ENCODE measurements at places on chromosomes 1 and 21. TPM values are rescaled to one million over a fixed set of nuclear protein-coding genes. Genes with fewer than 3 reads are reported as not detected.

DNA sequence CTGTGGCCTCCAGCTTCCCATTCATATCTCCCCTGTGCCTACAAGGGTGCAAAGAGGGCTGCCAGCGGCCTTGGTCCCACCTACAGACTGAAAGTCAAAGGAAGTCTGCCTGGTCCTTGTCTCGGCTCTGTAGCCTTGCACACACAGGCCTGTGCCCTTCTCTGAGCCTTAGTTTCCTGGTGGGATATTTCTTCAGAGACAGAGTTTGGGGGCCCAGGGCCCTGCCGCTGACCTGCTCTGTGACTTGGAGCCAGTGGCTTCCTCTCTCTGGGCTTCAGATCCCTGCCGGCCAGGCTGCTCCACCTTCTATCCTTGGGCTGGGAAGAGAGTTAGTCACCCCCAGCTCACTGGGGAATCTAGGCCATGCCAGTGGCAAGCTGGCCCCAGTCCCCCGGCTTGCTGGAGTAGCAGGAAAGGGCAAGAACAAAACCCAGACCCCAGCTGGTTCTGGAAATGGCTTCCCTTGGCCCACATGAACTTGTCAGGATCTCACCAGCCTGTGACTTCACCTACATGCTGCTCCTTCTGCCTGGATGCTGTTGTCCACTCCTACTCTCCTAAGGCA, 1.0 kb upstream of the TMEM61 start:
- no peak for DNase-seq

DNA sequence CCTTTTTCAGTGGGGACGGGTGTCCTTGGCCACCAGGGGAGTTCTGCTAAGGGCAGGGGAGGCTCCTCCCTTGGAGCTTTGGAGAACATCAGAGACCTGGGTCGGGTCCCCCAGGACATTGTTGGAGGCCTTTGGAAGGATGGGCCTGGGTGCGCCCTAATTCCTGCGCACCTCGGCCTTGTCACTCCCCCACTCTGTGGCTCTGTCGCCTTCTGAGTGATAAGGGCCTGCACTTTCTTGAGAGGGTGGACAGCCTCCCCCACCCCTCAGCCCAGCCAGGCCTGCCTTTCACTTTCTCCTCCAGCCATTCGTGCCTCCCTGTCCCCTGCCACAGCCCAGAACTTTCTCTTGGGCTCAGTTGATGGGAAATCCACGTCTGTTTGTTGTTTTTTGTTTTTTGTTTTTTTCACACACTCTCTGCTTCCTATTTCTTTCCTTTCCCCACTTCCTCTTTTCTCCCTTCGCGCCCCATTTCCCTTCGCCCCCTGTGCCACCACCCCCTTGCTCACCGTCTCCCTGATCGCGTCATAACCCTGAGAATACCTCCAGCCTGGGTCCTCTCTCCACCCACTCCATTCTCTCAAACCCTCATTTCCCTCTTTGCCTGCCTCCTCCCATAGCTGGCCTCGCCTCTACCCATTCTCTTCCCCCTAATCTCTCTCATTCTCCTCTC, 85.6 kb downstream of the PAX7 start:
- DNase-seq, result no peak

- DNase-seq, result no peak
These were observed 65.2 kb downstream of the CNST start for GRCh38 chr1:246631426-246631825.

Gene LCE1B
- not detected for total RNA-seq

Gene SPATA6
- total RNA-seq, result 1.7 TPM

GRCh38 chr1:52365071-52365745, 797 bp downstream of the CC2D1B start:
- peak; percentile 68 for DNase-seq

DNA sequence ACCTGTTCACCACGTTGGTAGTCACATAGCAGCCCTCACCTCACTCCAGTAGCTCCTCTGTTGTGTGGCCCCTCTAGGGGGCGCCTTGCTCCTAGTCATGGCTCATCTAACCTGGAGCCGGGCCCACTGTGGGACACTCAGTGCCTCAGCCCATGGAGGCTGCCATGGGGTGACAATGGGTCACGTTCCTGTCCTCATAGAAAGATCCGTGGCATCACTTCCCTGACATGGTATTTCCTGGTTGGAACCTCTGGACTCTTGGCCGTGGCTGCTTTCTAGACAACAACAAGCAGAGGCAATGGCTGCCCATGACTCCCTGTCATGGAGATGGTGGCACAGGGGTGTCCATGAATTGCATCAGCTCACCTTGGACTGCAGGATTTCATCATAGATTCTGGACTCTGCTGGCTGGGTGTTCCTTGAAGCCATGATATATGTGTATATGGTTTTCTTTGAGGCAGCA, 27.5 kb upstream of the SLAMF6 start:
- no peak for DNase-seq

DNA sequence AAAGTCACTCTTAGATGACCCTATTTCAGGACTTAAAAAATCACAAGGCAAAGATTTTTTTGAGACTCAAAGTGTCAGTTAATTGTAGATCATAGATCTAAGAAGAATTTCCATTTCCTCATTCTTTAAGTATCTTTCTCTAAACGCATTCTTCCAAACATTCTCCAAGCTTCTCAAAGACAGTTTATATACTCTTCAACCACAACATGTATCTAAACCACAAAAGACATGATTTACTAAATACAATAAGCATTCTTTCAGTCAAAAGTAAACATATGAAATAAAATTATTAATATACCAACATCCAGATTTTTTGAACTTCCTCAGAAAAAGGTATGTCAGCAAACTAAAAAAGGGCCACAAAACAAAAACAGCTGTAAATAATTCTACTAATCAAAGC, 24.4 kb downstream of the RC3H1 start:
- no peak for DNase-seq

Gene KRTAP7-1
- not detected for total RNA-seq

DNA sequence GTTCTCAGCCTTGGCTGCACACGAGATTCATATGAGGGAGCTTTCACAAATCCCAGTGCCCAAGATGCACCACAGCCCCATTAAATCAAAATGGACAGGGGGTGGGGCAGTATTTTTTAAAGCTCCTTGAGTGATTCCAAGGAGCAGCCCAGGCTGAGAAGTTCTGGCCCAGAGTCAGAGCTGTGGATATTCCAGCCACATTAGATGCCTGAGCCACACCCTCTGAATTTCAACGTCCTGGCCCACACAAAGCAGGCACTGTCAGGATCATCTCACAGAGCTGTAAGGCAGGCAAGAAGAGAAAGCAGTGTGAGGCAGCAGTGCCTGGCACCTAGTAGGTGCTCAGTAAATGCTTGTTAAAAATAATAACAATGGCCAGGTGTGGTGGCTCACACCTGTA, 37.4 kb downstream of the PAX7 start:
- DNase-seq, result no peak

Gene YIPF1
- total RNA-seq, result 21.8 TPM

- no peak for DNase-seq
These were observed 35.8 kb downstream of the ZC3H11B start for GRCh38 chr1:219576931-219577730.

DNA sequence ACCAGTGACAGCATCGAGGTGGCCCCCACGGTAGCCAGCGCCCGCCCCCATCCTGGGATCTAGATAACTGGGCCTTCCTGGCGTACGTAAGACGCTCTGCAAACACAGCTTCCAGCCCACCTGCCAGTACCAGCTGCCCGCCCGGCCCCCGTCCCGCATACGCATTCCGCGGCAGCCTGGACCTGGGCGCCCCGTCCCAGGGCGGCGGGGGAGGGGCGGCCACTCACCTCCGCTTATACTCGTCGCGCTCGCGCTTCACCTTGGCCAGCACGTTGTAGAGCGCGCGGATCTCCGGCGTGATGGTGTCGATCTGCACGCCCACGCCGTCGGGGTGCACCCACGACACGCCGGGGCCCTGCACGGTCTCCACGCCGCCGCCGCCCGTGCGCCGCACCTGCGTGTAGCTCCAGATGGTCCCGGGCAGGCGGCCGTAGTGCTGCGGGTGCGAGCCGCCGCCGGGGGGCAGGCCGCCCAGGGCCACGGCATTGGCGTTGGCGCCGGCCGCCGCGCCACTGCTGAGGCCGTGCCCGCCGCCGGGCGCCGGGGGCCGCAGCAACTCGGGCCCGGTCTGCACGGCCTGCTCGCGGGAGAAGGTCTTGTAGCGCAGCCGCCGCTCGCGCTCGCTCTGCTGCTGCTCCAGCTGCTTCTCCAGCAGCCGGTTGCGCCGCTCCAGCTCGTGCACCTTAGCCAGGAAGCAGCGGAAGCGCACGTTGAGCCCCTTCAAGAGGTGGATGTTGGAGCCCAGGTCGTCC, 859 bp downstream of the IFFO2 start:
- DNase-seq, result peak; percentile 51

DNA sequence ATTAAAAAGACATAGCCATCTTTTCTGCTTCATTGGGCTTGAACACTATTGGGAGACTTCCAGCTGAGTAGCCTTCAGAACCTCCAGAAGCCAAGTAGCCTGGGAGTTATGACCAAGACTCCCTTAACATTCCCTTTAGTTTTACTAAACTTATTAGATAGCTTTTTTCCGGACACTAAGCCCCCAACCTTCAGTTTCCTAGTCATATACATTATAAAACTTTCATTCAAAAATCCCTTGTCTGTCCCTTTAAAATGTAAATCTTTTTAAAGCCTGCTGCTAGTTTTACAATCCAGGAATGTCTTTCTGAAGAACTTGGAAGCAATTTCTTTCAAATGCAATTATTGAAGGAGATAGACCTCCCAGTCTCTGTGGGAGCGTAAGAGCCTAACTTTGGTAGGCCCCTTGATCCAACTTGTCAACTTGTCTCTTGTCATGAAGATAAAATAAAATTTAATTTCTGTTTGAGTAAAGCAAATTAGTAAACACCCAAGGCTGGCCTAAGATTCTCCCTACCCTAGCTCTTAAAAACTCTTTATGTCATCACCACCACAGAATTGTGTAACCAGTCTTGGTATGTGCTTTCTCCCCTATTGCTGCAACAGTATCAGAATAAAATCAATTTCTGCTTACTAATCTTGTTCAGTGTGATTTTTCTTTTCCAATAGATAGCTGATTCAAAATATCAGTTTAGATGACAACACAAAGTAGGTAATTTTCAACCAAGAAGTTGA, 796.2 kb downstream of the PLA2G4A start:
- no peak for DNase-seq

Gene MROH7
- 0.53 TPM for total RNA-seq

Gene GIPC2
- total RNA-seq, result 0.16 TPM

Gene MSH4
- total RNA-seq, result 0.37 TPM

DNA sequence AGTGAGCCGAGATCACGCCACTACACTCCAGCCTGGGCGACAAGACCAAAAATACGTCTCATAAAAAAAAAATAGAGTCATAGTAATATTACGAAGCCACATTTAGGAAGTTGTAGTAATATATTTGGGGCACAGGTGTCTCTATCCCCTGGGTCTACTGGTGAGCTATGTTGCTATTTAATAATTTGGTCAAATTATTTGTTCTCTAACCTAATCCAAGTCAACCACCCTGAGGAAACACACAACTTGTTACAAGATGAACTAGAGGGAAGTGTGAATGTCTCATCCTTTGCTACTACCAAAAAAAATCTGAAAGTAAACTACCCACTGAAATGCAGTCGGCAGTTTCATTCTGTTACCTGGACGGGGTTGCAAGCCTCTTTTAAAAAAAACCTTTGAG, 35.3 kb downstream of the RGS8 start:
- DNase-seq, result no peak

Gene OR2T3
- not detected for total RNA-seq

GRCh38 chr21:28431527-28432200, 561.0 kb downstream of the LTN1 start:
- DNase-seq, result no peak

Gene TMEM200B
- total RNA-seq, result 0.43 TPM

DNA sequence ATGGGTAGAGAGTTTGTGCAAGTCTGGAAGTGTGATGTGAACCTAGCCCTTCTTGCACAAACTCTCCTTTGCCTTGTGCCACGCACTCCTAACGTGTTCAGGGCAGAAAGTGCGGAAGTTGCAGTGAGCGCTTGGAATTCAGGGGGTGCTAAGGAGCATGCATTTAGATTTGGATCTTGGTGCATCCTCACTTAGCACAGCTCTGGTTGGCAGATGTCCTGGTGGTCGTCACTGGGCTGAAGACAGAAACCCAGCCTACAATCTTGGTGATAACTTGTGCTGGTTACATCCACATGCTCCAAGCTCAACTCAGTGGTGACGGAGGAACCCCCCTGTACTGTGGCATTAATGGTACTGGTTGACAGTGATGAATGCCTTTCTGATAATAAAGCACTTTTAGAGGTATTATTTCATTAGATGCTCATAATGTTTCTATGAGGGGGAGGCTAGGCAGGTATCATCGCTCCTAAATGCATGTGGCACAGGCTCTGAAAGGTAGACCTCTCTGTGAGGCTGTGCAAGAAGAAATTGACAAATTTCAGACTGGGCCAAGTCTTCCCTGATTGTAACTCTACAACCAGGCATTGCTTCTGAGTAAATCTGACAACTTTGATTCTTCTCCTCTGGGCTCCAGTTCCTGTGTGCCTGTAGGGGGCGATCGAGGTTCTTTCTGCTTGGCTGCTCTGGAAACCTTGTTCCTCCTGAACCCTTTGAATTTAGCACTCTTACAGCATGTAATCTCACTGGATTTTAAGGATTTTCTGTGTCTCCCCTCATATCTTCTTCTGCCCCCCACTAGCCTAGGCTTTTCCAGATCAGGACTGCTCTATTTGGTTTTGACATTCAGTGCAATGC, 40.6 kb downstream of the MAPKAPK2 start:
- peak; percentile 71 for DNase-seq

- no peak for DNase-seq
These were observed 32.9 kb downstream of the SCYL3 start for GRCh38 chr1:169860750-169861149.

GRCh38 chr1:184502161-184502560, 115.3 kb downstream of the C1orf21 start:
- no peak for DNase-seq

All from activated naive CD4-positive, alpha-beta T cell treated with anti-CD3 and anti-CD28 coated beads, Interleukin-2, amount 50 U/mL, for 72 hours (primary cell).